ENCODE measurements at places on chromosomes 12 and 14. TPM values are rescaled to one million over a fixed set of nuclear protein-coding genes. Genes with fewer than 3 reads are reported as not detected.

DNA sequence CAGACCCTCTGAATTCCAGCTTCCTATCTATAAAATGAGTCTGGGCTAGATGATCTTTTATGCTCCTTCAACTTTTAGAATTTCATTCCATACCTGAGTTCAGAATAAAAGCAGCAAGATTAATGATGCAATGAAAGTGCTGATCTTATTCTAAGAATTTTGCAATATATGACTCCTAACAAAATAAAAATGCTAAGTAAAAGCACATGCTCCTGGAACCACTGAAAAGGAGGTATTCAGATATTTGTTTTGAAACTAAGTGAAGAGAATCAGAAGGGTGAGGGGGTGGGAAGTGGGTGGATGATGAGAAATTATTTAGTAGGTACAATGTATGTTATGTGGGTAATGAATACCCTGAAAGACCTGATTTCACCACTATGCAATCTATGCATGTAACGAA is 216.6 kb downstream of the PTPRO start:
- H3K4me3 ChIP-seq, result no peak overlapping the region
- no peak for DNase-seq
- H3K27me3 ChIP-seq, result no peaks in the 10 kb centered on the region
- H3K36me3 ChIP-seq, result peaks cover 3% of the 10 kb centered on the region
- H3K4me1 ChIP-seq, result peaks cover 39% of the 10 kb centered on the region

GRCh38 chr12:132524405-132524804 is 34.5 kb downstream of the FBRSL1 start:
- no peaks in the 10 kb centered on the region for H3K27me3 ChIP-seq
- H3K4me1 ChIP-seq, result peaks cover 9% of the 10 kb centered on the region
- no peak for DNase-seq
- H3K36me3 ChIP-seq, result peaks cover 1% of the 10 kb centered on the region
- H3K4me3 ChIP-seq, result no peak overlapping the region

GRCh38 chr12:57224973-57225679 is 4.4 kb upstream of the SHMT2 start:
- H3K4me3 ChIP-seq, result peak overlapping the region; percentile 71
- no peak overlapping the region for H3K27ac ChIP-seq
- H3K27me3 ChIP-seq, result peaks cover 62% of the 10 kb centered on the region
- H3K36me3 ChIP-seq, result peaks cover 7% of the 10 kb centered on the region
- peaks cover 44% of the 10 kb centered on the region for H3K4me1 ChIP-seq

ASCL1 gene
- not detected for total RNA-seq

DNA sequence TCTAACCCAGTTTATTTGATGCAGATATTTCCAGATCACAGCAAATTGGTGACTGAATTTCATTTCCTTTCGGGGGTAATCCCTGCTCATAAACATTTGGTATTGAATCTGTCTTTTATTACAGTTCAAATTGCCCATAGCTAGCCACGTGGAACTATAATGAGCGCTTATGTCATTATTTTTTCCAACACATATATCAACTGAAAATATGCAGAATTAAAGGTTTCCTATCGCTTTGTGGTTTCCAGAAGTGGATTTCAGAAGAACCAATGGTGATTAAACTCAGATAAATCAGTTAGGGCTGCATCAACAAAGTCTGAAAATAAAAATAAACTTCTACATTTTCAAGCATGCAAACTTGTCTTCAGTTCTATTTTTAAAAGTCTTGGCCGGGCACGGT is 111.9 kb downstream of the PIK3C2G start:
- no peak overlapping the region for H3K27ac ChIP-seq
- H3K27me3 ChIP-seq, result no peaks in the 10 kb centered on the region
- no peak for DNase-seq
- no peak overlapping the region for H3K4me3 ChIP-seq
- no peaks in the 10 kb centered on the region for H3K36me3 ChIP-seq

DNA sequence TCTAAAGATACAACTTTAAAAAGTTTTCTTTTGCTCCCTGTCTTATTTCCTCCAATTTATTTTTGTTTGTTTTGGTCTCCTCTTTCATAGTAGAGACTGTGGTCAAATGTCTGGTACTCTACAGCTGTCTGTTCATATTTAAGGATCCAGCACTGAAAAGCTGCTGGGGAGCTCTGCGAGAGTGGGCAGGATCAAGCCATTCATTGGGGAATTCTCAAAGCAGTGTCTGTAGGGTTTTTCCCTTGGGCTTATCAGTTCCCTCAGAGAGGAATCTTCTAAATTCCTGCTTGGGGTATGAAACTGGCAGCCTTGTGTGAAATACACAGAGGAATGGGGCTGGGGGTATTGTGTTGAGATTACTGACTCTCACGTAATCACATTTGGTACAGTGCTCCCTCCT is 52.3 kb downstream of the FNTB start:
- no peak overlapping the region for H3K4me3 ChIP-seq
- H3K36me3 ChIP-seq, result peaks cover 25% of the 10 kb centered on the region
- no peaks in the 10 kb centered on the region for H3K27me3 ChIP-seq
- no peak overlapping the region for H3K27ac ChIP-seq
- no peaks in the 10 kb centered on the region for H3K4me1 ChIP-seq

DNA sequence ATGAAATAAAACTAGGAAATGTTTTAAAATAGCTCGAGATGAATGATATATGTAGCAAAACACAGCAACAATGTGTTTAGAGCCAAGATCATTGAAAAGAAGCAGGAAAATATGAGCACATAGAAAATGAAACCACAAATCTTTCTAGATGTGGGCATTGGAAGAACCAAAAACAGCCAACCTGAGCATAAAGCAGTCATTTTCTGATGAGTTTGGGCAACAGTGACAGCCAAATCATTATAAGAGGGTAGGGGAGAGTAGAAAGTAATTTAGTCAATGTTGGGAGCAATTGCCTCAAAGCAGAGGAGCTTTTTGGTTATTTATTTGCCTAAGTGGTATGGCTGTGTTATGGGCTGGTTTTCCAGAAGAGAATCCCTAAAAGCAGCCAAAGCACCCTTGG is 8.8 kb upstream of the BICDL1 start:
- H3K36me3 ChIP-seq, result no peaks in the 10 kb centered on the region
- DNase-seq, result peak; percentile 43
- peak overlapping the region; percentile 84 for H3K27ac ChIP-seq
- peak overlapping the region; percentile 54 for H3K4me3 ChIP-seq
- H3K27me3 ChIP-seq, result no peaks in the 10 kb centered on the region
- H3K4me1 ChIP-seq, result peaks cover 17% of the 10 kb centered on the region

Data from activated naive CD4-positive, alpha-beta T cell treated with anti-CD3 and anti-CD28 coated beads for 36 hours (primary cell).